ENCODE measurements at places on chromosomes 11 and 22.

DNA sequence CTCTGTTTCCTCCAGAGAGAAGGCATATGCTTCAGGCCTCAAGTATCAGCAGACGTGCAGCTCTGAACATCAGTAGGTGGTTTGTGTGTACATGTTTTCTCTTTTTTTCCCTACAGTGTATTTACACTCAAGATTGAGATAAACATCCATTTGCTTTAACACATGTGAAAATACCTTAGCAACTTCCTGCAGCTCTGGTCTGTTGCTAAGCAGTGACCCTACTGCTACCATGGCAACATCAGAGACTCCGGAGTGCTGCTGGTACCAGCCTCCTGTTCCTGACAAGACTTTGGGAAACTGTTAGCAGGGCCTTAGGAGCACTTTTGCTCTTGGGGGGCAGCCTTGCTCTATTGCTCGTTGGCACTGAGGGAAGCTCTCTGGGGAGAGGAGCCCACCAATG lies 221.2 kb upstream of the PLET1 start:
- no peak for DNase-seq

GRCh38 chr11:125944350-125945010 lies 1.4 kb upstream of the VSIG10L2 start:
- DNase-seq: no peak

DNA sequence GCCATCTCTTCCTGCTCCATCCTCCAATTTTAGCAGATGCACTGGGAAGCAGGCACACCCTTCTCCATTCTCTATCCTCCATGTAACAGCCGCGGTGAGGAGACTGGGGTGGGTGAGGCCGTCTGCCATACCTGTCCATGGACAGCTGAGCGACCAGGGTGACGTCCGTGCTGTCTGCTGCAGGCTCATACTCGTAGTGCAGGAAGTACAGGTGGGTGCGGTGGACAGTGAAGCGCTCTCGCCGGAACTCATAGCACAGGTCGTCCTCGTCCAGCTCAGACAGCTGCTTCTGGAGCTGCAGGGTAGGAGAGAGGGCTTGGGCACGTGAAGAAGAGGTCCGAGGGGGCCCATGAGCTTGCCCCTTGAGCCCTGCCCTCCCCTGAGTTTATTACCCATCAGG lies 257.8 kb upstream of the SYN3 start:
- no peak for DNase-seq

DNA sequence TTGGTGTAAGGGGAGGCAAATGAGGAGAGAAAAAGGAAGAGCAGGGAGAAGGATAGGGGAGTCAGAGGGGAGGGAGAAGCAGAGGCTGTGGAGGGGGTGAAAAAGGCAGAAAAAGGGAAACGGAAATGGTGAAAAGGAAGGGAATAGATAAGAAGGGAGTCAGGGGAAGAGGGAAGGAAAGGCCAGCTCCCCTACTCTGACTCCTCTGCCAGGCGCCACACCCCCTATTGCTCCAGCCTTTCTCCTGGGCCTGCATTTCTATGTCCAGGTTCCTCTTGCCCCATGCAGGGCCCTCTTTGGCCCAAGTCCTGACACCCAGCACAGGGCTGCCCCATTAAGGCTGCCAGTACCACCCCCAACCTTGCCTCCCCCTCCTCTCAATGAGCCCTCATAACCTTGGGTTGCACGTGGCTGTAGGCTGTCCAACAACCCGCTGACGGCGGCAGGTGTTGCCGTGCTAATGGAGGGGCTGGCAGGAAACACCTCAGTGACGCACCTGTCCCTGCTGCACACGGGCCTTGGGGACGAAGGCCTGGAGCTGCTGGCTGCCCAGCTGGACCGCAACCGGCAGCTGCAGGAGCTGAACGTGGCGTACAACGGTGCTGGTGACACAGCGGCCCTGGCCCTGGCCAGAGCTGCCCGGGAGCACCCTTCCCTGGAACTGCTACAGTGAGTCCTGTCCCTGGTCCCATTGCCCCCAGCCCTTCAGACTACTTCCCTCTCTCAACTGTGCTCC lies 3.4 kb upstream of the NHERF4 start:
- DNase-seq: no peak

- no peak for DNase-seq
Observed at GRCh38 chr11:69240332-69241074, 53.5 kb upstream of the MYEOV start.

DNA sequence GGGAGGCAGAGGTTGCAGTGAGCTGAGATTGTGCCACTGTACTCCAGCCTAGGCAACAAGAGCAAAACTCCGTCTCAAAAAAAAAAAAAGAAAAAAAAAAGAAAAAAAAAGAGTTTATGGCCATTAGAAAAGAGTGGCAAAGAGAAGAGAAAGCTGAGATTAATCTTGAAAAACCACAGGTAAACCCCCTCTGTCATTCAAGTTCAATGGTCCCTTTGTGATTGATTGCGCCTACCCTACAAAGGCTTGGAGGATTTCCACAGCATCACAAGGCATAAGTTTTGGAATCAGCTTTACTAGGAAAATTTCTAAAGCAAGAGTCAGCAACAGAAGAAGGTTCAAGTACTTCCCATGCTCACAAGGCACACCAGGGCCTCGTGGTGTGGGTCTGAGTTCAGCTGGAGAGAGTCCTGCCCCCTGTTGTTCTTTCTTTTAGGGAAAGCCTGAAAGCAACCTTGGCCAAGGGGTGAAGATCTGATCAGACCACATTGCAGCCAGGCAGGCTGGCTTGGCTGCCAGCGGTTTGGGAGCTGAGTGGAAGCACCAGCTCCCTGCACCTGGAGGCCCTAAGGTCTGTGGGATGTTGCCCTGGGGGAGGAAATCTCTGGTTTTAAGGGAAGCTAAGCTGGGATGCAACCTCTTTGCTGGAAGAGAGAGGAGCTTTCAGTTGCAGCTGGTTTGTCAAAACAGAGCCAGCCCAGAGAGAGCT lies 41.8 kb downstream of the SLN start:
- no peak for DNase-seq

DNA sequence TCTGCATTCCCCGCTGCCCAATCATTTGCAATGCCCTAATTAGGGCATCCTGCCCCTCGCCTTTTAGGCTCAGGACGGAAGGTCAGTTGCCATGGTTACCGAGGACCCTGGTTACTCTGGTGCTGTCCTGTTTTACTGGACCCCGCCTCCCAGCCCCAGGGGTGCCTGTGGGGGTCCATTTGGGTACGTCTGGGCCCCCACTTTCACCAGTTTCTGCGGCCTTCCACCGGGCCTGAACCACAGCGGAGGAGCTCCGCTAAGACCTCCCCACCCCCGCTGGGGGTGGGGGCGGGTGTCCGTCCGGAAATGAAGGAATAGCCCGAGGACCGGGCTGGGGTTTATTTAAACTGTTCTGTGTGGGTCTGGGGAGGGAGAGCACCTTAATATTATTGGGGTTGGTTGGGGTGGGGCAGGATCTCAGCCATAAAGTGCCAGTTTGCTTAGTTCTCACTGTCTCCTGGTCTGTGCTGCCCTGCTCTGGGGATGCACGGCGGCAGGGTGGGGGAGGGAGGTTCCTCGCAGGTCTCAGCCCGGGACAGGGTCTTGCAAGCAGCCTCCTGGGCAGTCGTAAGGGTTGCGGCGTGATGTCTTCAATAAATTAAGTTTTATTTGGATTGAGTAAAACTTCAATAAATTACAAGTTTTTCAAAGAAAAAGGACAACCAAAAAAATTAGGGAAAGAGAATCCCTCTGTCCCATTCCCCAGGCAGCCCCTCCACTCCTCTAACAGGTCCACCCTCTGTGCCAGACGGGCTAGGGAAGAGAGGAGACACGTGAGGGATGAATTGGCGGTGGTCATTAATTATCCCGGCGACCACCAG lies 5.3 kb downstream of the PHOX2A start:
- DNase-seq: no peak

GRCh38 chr22:36144886-36145541 lies 15.5 kb downstream of the APOL3 start:
- DNase-seq: peak; percentile 44

DNA sequence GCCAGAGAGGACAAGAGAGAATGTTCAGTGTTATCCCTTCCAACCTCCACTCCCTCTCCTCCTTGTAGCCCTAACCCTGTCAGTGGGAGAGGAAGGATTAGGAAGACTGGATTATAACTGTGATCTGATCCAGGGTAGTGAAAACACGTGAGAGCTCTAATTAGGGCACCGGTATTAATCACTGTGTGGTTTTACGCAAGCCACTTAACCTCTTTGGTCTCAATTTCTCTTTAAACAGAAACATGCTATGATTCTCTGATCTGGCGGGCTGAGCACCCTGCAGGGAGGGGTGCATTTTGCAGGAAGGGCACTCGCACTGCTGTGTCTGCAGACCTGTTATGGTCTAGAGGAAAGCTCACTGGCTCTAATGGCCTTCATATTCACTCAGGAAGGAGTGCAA lies 11.5 kb downstream of the RPL27A start:
- no peak for DNase-seq

DNA sequence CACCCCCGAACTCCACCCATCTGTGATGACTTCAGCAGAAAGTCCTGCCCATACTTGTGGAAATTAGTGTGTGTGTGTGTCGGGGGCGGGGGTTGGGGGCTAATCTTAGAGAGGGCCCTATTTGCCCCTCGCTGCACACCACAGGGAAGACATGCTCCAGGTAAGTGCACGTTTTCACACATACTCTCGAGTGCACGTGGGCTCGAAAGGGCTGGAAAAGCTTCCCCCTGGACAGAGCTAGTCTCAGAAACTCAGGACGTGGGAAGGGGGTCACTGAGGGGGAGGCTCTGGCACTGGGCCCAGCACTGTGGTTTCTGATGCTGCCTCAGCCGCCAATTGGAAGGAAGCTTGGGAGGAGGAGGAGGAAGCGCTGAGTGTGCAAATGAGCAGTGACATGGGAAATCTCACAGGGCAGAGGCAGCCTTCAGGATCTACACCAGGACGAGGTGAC lies 40.7 kb upstream of the CD82 start:
- DNase-seq: no peak

GRCh38 chr11:16815047-16815767 lies 76.8 kb downstream of the C11orf58 start:
- no peak for DNase-seq

- no peak for DNase-seq
Observed at GRCh38 chr11:76770642-76771445, 12.3 kb upstream of the TSKU start.

DNA sequence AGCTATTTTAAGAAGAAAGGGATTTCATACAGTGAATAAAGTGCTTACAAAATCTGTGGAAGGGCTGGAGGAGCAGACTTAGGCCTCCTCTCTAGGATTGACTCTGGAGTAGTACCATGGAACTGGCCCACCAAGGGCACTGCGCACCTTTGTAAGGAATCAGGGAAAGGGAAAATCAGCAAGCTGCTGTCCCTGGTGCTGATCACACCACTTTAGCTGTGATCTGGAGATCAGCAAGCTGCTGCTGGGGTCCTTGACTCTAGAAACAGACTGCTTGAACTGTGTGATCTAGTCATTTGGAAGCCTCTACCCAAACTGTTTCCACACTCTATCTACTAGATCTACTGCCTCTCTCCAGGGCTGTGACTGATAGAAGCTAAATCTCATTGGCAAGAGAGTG lies 18.4 kb upstream of the TECTA start:
- no peak for DNase-seq

GRCh38 chr11:40401132-40401853 lies 1058.2 kb downstream of the LRRC4C start:
- DNase-seq: no peak

DNA sequence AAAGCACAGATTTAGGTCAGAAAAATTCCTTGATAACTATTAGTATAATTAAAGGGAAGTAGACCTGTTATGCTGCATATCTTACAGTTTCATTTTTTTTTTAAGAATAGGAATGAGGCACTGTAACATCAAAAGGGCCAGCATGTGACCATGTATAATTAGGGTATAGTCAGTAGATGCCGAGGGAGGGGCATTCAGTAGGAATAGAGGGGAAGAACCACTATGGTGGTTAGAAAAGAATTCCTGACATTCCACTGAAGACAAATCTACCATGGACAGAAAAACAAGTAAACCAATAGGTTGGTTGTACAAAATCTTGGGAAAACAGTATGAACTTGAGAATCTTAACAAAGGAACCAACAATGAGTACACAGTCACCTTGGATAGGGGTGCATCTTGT lies 78.4 kb upstream of the CCDC179 start:
- DNase-seq: no peak

DNA sequence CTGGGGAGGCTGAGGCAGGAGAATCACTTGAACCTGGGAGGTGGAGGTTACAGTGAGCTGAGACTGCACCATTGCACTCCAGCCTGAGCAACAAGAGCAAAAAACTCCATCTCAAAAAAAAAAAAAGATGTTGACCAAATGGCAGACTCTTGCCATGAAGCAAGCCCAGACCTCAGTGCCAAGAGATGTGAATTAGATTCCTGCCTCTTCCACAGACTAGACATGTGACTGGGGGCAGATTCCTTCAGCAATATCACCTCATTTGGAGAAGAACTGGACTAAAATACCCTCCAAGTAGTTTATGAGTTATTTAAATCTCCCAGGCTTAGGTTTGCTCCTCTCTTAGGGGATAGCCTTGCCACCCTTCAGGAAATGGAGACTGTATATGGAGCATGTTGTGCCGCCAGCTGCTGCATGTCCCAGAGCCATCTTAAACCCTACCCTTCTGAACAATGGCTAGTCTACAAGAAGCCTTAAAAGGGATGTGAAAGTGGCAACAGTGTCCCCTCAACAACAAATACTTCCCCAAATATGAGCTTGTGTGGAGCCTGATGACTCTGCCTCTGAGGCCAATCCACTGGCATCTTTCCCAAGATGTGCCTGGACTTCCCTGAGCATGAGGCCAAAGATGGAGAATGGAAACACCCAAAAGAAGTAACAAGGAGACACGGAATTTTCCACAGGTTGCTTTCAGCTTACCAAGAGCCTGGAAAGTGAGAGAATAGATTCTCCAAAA lies 763 bp upstream of the MS4A7 start:
- DNase-seq: no peak

GRCh38 chr11:65206901-65207300 lies 25.2 kb downstream of the CAPN1 start:
- no peak for DNase-seq
